ENCODE measurements at places on chromosomes 3 and 15.

DNA sequence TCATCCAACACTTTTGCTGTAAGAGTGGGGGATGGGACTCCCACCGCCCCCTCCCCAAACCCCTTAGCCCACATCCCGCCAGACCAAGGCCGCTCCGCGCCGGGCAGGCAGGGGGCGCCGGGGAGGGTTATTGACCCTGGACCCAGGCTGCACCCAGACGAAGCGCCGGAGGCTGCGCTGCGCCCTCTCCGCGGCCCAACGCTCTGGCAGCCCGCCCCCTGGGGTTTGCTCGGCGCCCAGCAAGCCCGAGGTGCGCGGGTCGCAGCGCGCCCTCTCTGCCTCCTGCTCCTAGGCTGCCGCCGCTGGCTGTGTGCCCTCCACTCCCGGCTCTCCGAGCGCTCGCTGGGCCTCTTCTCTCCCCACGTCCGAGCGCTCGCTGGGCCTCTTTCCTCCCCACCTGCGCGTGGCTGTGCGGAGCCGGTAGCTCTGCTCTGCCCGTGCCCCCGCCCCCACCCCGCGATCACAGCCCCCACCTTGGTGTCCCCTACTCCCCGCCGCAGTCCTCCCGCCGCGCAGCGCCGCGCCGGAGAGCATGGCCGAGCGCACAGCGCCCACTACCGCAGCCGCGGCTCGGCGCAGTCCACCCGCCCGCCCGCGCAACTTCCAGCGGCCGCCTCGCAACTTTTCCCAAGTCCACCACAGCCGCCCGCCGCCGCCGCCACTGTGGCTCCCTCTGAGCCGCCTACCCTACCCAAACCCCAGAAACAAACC, 1.2 kb downstream of the MECOM start:
- DNase-seq, result peak; percentile 86

GRCh38 chr3:192655040-192655439, 72.3 kb downstream of the FGF12 start:
- no peak for DNase-seq

- DNase-seq, result no peak
Observed at GRCh38 chr3:151351219-151351618, 21.9 kb upstream of the P2RY13 start.

DNA sequence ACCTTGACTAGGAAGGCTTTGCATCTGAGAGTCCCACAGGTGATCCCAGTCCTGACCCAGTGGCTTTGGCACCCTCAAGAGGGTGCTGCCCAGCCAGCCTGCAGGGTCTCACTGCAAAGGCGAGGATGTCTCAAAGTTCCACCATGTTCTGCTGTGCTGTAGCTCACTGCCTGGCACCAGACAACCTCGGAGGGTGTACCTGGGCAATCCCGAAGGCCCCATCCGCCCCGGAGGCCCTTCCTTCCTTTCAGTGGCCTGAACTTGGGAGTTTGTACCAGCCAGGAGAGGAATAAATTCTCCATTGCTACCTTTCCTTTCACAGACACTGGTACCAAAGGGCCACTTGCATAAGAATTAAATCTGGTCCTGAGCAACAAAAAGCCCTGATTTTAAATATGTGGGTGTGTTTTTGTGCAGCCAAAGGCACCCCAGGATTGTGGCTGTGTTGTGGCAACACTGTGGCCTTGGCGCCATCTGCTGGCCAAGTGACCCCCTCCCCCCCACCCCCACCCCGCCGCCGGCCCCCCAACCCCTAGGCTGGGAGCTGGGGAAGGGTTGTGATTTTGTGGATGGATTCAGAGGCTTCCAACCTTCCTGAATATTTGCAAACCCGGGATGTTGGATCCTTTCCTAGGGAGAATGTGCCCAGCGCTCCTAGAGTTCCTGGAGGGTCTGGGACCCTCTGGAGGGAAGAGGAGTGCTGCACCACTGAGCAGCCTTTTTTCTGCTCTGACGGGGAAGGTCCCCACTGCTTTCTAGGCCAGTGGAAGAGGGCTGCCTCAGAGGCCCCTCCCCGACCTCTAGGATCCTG, 9.7 kb upstream of the PTPN23 start:
- DNase-seq, result no peak

Measured in NCI-H524 (cell line).